DMS 273 treated with DMSO at 0.1 percent for 48 hours (cell line): ENCODE measurements at places on chromosomes 16 and 17.

DNA sequence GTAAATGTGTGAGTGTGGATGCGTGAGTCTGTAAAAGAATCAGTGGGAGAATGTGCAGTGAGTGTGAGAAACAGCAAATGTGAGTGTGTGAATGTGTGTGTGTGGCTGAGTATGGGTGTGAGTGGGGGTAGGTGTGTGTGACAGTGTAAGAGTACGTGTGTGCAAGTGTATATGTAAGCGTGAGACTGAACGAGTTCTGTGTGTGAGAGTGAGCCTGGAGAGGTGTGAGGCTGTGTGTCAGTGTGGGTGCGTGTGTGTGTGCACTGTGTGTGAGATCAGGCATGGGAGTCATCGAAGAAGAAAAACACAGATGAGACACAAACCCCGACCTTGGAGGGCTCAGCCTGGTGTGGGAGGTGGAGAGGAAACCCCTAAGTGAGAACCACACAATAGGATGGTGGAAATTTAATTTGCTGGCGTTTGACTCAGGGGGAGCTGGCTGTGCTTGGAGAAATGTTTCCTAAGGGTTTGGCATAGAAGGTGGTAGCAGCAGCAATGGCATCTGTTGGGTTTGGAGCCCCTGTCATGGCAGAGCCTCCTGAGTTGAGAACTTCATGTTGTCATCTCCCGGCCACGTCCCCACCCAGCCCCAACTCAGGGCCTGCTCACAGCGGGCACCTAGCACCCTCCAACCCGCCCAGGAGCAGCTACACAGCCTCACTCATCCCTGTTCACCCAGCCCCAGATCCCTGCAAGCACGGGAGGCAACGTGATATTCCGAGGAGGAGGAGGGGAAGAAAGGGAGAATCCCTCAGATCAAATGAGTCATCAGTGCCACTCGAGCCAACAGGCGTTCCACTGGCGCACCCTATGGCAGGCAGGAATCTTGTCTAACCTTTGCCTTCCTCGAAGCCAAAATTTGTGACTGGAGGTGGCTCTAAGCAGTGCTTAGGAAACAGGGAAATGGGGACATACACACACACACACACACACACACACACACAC is 14.3 kb upstream of the NUBP1 start:
- peak; percentile 63 for DNase-seq

- DNase-seq, result no peak
Measured at GRCh38 chr16:28543072-28543471, 4.3 kb upstream of the NUPR1 start.

DNA sequence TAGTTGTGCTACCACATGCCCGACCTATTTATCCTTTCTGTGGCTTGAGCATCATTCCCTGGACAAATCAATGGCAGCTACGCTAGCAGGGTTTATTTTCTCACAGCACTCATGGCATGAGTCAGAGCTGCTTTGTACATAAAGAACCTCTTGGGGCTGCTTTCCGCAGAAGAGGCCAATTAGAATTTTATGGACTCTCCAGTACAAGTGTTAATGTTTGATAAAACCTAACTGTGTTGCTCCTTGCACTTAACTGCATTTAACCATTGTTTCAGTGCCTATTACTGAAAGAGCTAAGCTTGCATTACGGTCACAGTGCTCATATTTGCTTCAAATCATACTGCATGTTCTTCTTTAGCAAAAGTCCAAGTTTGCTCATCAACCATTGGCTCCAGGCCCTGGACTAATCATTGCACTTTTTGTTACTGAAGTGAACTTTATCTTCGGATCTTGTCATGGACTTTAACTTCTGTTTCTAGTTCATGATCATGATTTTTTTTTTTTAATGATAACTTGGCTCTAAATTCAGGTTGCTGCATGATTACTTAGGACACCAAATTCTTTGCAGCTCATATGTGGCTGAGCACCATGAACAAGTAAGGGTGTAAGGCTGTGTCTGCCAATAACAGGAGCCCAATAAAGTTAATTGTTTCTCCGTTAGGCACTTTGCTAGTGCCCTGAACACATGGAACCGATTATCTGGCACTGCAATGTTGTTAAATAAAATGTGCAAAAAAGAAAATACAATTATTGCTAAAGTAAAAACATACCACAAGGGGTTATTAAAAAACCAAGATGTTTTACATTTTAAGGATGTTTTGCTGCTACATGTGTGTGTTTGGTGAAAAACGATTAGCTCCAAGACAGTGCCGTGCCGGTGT is 492.2 kb downstream of the KCNJ2 start:
- no peak for DNase-seq

DNA sequence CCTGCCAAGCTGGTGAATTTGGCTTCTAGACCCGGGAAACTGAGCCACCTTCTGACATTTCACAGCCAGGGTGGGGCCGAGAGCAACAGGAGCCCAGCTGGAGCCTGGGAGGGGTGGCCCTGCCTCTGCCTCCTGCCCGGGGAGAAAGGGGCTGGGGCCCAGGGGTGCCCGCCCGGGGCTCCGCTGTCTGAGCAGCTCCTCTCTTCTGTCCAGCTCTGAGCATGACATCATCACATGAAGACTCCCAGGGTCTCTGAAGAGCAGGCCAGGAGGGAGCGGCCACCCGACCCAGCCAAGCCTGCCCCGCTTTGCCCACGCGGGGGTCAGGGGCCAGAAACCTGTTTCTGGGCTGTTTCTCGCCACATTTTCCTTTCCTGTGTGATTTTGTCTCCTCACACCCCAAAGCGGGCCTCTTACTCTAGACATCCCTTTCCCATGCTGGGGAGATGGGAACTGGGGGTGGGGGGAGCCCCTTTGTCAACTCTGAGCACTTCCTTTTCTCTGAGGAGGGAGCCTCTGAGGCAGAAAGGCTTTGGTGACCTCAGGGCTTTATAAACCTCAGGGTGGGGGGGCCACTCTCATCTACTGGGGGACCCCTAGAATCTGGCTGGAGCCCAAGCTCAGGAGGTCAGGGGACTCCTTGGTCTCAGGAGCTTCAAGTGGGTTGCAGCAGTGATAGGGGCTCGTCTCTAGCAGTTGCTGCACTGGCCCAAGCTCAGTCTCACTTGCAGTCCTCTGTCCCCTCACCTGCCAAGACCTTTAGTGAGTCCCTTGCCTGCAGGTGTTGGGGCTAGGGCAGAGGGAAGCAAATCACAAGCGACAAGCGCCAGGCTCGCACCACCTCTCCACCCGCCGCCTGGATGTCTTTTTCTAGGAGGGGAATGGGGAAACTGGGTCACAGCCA is 7.6 kb downstream of the UBALD2 start:
- no peak for DNase-seq

DNA sequence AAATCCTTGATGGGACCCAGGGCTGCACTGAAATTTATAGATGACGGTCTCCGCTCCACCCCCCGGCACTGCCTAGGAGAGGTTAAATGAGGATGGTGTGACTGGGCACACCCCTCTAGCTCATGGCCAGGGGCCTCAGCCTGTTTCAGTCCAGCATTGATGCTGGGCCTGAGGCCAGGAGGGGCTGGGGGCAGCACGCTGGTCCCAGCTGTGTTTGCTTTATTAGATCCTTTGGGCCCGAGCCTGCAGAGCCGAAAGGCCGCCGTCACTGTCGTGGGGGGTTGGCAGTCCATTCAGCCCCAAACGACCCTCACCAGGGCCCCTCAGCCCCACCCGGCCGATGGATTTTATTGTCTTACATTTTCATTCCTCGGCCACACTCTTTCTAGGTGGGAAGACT is 10.8 kb upstream of the DOK4 start:
- no peak for DNase-seq

DNA sequence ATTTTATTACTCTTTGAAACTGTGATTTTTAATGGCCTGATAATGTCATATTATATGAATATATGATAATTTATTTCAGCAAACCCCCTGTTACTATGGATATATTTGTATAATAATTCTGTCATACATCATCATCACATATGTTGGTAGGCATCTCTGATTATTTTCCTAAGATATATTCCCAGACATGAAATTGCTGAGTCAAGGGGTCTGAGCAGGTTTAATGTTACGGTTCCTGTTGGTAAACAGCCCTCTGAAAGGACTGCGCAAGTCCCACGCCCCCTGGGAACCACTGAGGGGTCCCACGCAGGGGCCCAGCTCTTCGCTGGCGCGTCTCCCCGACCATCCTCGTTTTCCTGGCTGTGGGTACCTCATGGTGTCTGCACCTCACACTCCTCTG is 24.2 kb downstream of the SLC13A5 start:
- no peak for DNase-seq

DNA sequence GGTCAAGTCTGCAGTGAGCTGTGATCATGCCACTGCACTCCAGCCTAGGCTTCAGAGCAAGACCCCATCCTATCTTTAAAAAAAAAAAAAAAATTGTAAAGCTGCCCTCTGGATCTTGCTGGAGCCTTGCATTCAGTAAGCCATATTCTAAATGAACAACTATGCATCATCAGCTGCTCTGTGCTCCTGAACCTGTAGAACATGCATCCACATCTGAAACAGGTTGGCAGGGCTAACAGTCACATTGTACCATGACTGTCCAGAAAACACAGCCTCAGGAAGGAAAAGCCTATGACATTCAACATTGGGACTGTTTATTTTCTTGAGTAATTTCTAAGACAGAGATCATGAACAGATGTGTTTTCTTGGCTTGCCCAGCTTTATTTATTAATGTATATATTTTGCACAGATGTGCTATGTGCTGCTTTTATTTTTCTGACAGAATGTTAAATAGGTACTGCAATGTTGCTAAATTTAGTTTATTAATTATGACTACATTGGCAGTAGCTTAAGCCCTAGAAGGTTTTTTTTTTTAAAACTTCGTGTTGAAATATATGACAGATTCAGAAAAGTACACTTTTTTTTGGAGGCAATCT is 19.8 kb downstream of the ACSF2 start:
- no peak for DNase-seq

DNA sequence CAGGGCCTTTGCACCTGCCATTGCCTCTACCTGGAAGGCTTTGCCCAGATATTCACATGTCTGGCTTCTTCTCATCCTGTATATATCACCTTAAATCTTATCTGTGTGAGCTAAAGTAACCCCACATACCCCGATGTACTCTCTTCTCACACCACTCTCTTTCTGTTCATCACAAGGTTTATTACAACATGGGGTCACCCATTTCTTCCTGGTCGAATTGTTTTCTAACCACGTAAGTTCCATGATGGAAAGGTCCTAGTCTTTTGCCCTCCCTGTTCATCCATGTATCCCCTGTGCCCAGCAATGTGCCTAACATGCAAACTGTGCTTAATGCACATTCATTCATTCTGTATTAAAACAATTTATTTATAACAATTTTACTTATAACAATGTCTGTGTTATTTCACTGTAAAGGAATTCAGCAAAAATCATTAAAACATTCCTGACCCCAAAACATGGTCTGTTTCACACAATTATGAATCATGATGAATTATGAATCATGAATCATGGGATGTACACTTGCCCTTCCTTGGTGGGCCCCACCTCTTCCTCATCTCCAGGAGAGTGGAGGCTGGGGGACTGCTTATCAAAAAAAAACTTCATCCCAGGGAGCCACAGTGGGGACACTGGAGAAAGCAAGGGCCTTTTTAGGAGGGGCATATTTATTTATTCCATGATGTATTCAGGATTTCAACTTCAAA is 336.4 kb downstream of the GRIN2A start:
- DNase-seq, result no peak

DNA sequence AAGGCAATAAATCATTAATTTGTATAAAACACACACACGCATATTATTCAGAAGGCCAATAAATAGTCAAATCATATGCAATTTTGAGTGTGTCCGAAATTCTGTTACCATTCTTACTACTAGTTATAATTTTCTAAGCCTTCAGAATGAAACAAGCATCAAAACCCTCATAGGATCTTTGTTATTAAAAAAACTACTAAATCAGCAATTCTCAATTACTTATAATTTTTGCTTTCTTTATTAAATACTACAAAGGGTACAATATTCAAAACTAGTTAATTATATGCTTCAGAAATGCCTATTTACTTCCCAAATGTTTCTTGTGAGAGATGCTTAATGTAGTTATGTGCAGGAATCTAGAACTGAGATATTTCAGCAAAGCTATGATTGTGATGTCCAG is 413.1 kb upstream of the KIF2B start:
- no peak for DNase-seq

DNA sequence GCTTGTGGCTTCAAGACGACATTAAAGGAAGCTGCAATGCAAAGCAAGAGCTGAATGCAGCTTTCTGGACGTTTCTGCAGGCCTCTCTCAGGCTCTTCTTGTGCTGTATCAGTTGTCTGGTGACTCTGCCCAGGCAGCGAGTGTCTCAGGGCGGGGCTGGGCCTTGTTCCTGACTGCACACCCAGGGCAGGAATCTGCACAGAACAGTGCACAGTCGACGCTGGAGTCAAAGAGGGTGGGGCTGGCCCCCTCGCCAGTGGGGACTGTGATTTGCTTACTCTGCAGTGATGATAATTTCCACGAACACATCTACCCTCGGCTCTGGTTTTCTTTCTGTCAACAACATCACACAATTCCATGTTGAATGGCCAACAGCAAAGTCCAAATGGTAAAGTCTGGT is 60.7 kb downstream of the IRF8 start:
- DNase-seq, result no peak
